ENCODE measurements at places on chromosomes 12 and 14.

DNA sequence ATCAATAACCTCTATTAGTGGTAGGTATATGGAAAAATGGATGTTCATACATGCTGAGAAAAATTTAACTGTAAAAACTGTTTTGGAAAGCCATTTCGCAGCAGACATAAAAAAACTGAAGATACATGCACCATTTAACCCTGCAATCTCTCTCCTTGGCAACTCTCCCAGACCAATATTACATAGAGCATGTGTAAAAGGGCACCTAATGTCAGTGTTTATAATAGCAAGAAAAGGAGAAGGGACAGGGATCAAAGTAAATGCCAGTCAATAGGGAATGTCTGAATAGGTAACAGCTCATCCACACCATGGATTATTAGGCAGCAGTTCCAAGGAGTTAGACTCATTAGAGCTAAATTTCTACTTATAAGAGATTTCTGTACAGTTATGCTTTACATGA is 77.2 kb downstream of the BTG1 start:
- no peak for DNase-seq

DNA sequence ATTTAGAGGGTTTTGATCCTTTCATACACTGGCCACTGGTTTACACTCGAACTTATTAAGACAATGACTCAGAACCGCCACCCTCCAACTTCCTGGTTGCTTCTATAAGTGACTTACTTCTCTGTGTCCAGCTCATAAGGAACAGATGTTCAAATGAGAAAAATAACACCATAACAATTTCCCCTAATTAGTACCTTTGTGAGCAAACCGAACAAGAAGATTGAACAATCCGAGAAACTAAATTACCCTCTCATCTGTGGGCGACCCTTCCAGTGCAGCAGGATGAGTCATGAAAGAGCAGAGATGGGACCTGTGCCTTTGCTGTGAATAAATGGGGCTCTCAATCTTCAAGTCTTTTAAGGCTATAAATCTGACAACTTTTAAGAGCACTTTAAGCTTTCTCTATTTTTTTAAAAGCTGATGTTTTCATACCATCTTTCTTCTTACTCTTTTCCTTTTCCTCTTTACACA is 146.8 kb upstream of the RASSF8 start:
- peak; percentile 52 for DNase-seq

- DNase-seq, result no peak
These were observed 25.3 kb downstream of the TXNDC16 start for GRCh38 chr14:52527052-52527451.

DNA sequence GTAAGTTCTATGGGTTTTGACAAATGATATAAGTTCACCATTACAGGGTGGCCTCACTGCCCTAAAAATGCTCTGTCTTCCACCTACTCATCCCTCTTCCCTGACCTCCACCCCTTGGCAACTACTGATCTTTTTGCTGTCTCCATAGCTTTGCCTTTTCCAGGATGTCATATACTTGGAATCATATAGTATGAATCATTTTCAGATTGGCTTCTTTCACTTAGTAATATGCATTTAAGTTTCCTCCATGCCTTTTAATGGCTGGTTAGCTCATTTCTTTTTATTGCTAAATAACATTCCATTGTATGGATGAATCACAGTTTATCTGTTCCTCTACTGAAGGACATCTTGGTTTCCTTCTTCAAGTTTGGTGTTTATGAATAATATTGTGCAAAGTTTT is 14.0 kb upstream of the PEX5 start:
- DNase-seq, result peak; percentile 41

DNA sequence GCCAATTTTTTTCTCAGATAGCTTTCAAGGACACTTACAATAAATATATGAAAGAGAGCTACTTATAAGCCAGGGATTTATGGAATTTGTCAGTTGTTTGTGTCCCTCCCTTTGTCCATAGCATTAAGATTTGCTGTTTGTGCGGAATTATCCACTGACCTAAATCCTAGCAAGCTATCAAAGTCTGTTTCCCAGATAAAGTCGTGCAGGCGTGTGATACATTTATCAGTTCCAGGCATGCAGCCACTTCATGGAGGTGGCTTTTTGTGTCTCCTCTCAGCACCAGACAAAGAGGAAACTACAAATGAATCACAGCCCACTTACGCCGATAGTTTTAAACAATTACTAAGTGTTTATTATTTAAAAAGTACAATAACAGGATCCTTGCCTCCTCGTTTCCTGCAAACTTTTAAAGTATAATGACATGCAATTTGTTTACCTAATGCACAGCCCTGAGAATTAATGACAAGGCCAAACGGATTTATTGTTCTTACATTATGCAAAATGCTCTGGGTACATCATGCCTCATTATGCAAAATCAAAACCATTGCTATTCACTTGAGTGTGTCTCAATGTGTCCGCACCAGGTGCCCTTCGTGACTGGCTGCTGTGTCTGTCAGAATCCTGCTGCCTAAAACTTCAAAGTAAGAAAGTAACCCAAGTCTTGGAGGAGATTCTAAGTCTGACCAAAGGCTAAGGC is 423.2 kb downstream of the GLT1D1 start:
- DNase-seq, result no peak

DNA sequence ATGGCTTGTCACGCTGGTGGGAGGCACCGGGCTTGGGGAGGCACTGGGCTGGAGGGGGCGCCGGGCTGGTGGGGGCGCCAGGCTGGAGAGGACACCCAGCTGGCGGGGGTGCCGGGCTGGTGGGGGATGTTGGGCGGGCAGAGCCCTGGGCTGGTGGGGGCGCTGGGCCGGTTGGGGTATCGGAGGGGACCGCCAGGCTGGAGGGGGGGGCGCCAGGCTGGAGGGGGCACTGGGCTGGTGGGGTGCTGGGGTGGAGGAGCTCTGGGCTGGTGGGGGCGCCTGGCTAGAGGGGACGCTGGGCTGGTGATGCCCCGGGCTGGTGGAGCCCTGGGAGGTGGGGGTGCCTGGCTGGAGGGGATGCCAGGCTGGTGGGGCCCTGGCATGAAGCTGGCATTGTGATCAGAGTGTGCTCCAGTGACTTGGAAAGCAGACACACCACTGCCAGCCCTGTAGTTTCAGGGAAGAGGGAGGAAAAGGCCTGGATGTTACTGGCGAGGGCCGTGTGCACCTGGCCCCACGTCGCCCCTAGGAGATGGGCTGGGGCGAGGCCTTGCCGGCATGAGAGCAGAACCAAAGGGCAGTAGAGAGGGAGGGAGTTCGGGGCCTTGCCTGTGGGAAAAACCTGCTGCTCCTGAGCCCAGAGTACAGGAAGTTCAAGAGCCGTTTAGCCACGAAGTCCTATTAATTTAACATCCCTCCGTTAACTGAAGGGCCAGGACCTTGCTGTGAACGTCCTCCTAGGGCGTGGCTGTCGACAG is 13.1 kb downstream of the TEDC1 start:
- no peak for DNase-seq

DNA sequence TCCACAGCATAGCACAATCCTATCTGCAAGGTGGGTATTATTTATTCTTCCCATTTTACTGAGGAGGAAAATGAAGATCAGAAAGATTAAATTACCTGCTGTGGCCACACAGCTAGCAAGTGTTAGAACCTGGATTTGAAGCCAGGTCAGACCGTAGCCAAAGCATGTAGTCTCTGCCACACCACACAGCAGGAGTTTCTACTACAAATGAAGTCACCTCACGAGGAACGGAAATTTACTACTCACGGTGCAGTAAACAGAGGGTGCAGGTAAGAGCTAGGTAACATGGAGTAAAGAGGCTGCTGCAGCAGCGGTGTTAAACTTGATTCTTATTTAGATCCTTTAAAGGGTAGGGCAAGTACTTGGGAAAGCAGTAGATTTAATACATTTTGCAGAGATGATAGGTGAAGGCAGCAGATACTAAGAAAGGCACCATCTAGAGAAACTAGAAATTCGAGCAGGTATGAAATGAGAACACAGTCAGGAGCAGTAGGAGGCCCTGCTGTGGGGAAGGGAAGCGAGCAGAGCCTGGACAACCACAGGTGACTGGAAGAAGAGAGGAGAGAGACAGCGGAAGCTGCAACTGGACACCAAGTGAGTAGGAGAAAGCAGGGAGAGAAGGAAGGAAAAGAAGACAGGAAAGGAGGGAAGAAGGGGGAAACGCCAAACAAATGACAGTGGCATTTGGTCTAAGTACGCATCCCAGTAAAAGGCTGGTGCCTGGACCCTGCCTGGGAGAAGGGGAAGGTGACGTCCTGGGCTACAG is 21.5 kb downstream of the SPTB start:
- DNase-seq, result no peak

GRCh38 chr12:115011703-115012102 is 327.7 kb upstream of the TBX3 start:
- no peak for DNase-seq

DNA sequence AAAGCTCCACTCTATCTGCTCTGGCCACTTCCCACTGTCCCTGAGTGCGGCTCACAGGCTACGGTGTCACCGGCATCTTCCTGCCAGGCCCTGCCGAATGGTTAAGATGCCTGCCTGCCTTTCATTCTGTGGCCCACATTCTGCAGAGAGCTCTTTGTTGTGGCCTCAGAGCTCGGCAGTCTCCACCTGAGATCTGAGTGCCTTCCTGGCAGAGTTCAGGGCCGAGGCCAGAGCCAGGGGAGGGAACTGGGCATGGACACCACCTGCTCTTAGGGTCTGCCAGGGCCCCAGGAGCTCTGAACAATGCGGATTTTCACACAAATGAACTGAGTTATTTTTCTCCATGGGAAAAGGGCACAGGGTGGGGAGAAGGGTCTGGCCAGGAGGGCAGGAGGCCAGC is 127.2 kb downstream of the RBM19 start:
- DNase-seq, result no peak

DNA sequence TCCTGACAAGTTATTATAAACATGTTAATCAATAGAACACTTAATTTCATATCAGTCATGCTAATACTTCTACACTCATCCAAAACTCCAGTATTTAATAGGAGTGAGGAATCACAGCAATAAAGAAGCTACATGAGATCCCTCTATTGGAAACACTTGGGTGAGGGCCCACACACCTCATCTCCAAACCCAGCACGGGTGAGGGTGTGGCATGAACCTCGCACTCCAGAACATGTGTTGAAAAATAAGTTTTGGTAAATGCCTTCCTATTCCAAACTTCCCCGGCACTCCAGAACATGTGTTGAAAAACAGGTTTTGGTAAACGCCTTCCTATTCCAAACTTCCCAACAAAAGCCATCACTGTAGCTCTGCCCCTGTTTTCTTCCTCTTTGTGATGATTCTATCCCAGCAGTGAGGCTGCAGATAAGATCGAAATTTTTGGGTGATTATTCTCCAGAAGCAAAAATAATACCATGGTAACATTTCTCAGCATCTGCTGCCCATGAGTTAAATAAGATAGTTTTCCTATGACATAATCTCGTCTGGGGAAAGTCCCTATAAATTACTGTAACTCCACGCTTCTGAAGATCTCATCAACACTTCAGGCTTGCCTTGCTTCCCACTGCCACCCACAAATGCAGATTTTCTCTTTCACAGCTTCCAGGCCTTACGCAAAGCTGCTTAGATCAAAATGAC is 24.4 kb upstream of the PTPRB start:
- peak; percentile 88 for DNase-seq

- peak; percentile 52 for DNase-seq
These were observed 48.2 kb downstream of the MBIP start for GRCh38 chr14:36271939-36272907.

DNA sequence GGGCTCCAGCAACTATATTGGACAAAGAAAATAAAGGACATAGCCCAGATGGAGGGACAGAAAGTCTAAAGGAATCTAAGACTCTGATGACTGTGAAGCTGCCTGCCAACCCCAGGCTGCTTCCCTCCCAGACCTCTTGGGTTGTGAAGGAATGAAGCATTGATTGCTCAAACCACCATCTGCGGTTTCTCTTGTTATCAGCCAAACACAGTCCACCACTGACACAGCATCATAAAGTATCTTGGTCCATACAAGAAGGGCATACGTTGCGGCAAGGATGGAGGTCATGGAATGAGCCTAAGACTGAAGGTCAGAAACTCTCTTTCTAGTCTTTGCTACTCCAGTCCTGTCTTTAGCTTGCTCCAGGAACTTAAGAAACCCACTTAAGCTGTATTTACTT is 58.5 kb upstream of the PLXNC1 start:
- DNase-seq, result no peak

GRCh38 chr14:55881577-55882241 is 236.5 kb upstream of the PELI2 start:
- no peak for DNase-seq

GRCh38 chr14:79543967-79544697 is 667.2 kb downstream of the DIO2 start:
- no peak for DNase-seq

GRCh38 chr12:62886796-62887195 is 48.2 kb downstream of the PPM1H start:
- no peak for DNase-seq

GRCh38 chr14:104768437-104769323 is 15.7 kb downstream of the SIVA1 start:
- DNase-seq, result peak; percentile 67

GRCh38 chr14:37153483-37153882 is 18.9 kb downstream of the SLC25A21 start:
- DNase-seq, result no peak

- no peak for DNase-seq
These were observed 191.9 kb downstream of the NUBPL start for GRCh38 chr14:31752867-31753661.

GRCh38 chr14:100773331-100774163 is 46.9 kb downstream of the DLK1 start:
- no peak for DNase-seq

GRCh38 chr12:115570069-115570777 is 707.3 kb downstream of the MED13L start:
- DNase-seq, result no peak

GRCh38 chr12:83767723-83768122 is 1081.0 kb downstream of the TMTC2 start:
- no peak for DNase-seq

DNA sequence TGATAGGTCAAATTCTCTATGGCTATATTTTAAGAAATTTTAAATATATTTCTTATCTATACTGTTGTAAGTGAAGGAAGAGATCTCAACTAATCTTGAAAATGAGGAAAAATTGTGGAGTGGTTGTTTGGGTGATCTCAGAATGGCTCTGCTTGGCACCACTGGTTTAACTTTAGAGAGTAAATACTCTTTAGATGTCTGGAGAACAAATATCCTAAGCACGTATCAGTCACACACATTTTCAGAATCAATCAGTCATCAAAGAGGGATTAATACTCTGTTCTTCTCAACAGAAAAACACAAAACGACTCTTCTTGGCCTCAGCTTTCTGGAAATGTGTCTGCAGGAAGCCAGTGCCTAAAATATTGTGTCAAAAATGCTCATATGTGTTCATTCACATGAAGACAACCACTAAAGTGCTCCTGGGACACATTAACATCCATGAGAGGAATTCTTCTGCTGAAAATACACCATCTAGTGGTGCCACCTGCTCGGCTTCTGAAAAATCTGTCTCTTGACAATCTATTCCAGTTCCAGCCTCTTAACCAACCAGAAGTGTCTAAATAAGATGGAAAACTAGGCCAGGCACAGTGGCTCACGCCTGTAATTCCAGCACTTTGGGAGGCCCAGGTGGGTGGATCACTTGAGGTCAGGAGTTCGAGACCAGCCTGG is 81.1 kb upstream of the CCDC198 start:
- DNase-seq, result no peak

- no peak for DNase-seq
These were observed 50.4 kb downstream of the ATG14 start for GRCh38 chr14:55361190-55361589.

GRCh38 chr12:103505371-103506236 is 9.8 kb upstream of the C12orf42 start:
- peak; percentile 100 for DNase-seq
